Stimulated activated CD4-positive, alpha-beta T cell treated with anti-CD3 and anti-CD28 coated beads, Interleukin-4, amount 100 ng/mL, for 1 hour (primary cell): ENCODE measurements at places on chromosomes 4 and X.

DNA sequence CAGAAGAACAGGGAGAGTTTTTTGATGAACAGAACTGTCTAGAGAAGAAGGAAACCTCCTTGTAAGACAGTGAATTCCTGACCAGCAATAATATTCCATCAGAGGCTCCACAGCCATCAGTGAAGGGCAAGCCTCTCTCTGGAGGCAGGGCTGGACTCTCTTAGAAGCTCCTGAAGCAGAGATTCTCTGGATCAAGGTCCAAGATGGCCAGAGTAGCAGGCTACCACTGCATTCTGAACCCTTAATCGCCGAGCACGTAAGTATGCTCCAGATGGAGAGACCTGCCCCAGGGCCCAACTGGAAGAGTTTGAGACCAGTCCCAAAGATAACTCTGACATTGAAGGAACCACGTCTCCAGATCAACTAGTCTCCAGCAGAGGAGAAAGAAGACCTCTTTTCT is 16.4 kb downstream of the GABRE start:
- DNase-seq: no peak

DNA sequence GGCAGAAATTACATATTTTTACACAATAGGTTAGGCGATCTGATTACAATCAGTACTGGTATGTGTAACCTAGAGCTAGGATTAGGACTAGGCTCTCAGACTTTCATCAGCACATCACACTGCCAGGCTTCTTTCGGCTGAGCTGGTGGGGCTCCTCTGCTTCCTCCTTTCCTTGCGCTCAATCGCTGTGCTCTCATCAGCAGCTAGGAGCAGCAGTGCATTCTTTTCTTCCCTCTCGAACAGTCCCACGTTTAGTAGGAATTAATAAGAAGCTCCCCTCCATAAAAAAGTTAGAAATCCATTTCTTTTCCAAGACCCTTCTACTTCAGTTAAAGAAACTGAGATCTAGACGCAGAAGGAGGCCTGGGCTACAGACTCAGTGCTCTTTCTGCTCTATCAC is 350.4 kb downstream of the SPRY1 start:
- DNase-seq: no peak

DNA sequence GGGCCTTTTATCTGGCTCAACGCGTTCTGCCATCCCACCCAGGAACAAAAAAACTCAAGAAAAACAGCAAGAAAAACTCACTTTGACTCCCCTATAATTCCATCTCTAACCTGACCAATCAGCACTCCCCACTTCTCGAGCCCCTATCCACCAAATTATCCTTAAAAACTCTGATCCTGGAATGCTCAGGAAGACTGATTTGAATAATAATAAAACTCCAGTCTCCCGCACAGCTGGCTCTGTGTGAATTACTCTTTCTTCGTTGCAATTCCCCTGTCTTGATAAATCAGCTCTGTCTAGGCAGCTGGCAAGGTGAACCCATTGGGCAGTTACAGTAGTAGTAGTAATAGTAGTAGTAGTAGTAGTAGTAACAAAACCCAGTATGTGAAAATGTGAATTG is 165.7 kb upstream of the CASK start:
- DNase-seq: no peak

DNA sequence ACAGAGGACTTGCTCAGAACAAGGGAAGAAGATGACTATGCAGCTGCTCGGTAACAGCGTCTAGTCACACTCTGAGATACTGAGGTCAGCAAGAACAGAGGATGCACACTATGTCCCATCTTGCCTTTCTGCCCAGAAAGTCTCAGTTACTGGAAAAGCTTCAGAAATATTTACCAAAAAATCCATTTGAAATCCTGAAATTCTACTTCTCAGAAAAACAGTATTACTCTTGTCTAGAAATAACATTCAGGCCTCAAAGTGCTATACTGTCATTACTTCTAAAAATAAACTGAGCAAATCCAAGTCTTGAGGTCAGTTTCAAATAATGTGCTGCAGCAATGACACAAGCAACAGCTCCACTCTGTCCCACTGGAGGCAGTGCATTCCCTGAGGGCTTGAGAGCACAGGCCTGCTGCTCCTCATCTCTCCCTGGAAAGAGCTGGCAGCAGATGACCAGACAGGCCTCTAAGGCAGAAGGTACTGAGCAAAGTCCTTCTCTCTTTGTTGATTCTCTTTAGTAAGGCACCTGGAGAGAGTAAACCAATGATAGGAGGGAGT is 76.9 kb downstream of the CAMK2D start:
- no peak for DNase-seq

DNA sequence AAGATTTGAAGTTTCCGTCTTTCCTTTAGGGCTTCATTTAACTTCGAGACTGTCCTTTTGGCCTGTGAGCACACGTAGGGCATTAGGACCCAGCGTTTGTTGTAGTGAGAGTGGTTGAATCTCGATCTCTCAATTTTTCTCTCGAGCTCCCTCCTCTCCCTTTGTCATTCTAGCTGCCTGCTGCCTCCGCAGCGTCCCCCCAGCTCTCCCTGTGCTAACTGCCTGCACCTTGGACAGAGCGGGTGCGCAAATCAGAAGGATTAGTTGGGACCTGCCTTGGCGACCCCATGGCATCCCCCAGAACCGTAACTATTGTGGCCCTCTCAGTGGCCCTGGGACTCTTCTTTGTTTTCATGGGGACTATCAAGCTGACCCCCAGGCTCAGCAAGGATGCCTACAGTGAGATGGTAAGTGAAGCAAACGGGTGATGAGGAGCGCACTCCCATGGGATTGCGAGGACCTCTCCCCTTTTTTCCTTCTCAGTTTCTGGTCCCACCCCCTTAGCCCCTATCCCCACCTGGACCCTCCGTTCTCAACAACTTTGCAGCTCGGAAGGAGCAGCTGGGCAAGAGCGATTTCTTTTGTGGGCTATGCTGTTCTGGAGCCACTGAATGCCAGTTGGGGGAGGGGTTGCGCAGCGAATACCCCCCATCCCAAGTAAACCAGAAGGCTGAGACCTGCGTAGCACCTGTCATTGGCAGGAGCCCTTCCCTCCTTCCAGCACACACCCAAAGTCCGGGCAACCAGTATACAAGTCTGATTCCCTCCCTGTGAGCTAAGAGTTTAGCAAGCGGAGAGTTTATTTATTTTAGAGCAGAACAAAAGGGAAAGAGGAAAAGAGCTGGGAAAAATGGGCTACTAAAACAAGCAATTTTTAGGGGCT is at the start of gene TMEM35A:
Gene TMEM35A, plus strand, starts transcription at position 164 of the 883 bp plus-strand sequence. Its CDS starts 124 bp downstream, at position 288.
- DNase-seq: no peak

GRCh38 chr4:108884596-108884995 is 121.7 kb upstream of the ETNPPL start:
- DNase-seq: no peak

GRCh38 chr4:48223633-48224295 is 45.9 kb downstream of the TEC start:
- no peak for DNase-seq

GRCh38 chr4:140085062-140085622 is 68.8 kb downstream of the MAML3 start:
- DNase-seq: no peak

DNA sequence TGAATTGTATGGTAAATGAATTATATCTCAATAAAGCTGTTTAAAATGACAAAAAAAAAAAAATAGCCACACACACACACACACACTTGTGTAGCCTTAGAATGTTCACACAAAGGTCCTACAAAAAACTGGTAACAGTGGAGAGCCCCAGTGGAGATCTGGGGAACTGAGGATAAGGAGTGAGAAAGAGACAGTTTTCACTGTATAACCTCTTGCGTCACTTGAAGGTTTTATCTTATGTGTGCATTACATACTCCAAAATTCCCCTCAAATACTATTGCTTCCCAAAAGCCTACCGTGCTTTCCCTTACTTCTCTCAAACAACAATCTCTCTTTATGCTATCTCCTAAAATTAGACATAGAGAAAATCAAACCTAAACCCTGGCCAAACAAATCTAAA is 67.8 kb downstream of the SMC1A start:
- no peak for DNase-seq

DNA sequence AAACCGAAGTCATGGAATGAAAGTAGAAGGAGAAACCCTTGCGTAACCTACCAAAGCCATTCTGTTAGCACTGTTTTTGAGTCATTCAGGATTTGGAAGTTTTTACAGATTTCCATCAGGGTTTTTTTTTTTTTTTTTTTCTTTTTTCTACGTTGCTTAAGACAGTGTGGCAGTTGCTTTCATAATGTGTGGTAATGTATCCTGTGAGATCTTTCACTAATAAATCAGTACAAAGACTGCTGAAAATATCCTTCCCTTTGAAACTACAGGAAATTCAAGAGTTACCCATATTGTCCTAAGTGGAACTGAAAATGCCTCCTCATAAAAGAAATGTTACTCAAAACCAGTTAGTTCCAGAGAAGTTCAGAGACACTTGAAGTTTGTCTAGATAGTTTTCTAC is 137.8 kb downstream of the RAPGEF2 start:
- DNase-seq: no peak

DNA sequence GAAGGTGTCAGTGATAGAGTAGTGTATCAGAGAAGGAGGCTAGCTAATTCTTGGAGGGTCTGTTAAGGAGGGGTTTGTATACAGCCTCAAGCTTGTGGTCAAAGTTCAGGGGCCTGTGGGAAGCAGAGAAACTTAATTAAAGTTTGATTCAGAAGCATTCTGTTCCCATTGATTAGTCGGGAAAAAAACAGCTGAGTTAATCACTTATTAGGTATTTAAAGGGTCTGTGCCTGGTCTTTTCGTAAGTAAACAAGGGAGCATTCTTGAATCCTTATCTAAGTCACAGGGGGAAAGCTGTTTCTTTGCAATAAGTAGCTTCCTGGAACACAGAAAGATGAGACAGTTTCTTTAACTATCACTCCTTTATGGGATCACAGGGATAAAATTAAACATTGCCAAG is 492.1 kb downstream of the PCDH10 start:
- no peak for DNase-seq

GRCh38 chr4:148182230-148182911 is 259.8 kb downstream of the NR3C2 start:
- DNase-seq: no peak

- peak; percentile 43 for DNase-seq
Measured at GRCh38 chr4:142567199-142567598, 278.9 kb downstream of the INPP4B start.

DNA sequence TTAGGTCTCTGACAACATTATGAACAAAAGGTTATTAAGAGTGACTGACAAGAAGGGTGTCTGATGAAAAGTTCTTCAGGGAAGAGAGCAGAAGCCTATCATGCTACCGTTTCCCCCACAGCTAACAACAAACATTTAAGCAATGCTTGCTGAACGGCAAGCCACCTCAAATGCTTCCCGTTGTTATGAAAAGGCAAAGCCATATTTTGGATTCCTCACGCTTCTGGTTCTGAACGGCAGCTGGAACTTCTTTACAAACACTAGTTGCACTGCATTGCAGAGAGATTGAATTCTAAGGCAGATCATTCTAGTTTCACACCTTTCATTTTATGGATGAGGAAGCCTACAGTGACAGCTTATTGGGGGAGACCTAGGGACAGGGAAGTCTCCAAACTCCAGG is 48.6 kb upstream of the NAP1L5 start:
- no peak for DNase-seq

GRCh38 chr4:111362941-111363361 is 740.1 kb upstream of the PITX2 start:
- DNase-seq: no peak

- DNase-seq: no peak
Measured at GRCh38 chrX:38221391-38221929, 789 bp upstream of the SRPX start.

GRCh38 chr4:121827853-121828252 is 4.2 kb upstream of the CCNA2 start:
- no peak for DNase-seq

GRCh38 chr4:155005395-155006090 is 202.9 kb upstream of the NPY2R start:
- DNase-seq: no peak

- DNase-seq: no peak
Measured at GRCh38 chr4:120481756-120482155, 415.1 kb upstream of the MAD2L1 start.

DNA sequence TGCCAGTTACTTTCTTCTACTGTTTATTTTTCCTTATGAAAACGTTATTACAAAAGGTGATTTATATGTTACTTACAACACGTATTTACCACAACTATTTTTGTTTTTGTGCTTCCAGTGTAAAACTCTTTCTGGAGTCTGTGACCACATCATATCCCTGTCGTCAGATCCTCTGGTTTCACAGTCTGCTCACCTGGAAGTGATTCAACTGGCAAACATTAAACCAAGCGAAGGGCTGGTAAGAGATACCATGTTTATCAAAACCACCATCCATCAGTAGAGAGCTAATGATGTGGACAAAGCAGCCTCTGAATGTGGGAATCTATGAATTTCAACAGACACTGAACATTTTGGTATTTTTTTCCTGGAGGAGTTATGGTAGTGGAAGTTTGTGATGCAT is 116.1 kb downstream of the CNKSR2 start:
- DNase-seq: no peak

GRCh38 chr4:11631416-11631815 is 202.7 kb upstream of the HS3ST1 start:
- no peak for DNase-seq

DNA sequence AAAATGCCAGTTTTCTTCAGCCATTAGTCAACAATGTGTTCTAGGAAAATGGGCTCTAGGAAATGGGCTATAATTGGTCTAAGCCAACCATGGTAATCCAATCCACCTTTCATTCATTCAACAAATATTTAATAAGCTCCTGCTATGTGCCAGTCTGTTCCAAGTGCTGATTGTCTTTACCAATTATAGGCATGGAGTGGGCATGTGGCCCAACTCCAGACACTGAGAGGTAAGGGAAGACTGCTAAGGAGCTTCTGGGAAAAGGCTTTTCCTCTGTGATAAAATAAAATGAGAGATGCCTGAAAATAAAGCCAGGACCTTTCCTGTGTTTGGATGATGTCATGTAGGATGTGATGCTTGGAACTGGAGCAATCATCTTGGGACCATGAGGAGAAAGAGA is 43.3 kb downstream of the HOPX start:
- no peak for DNase-seq
